ENCODE measurements at places on chromosomes 2 and 18.

DNA sequence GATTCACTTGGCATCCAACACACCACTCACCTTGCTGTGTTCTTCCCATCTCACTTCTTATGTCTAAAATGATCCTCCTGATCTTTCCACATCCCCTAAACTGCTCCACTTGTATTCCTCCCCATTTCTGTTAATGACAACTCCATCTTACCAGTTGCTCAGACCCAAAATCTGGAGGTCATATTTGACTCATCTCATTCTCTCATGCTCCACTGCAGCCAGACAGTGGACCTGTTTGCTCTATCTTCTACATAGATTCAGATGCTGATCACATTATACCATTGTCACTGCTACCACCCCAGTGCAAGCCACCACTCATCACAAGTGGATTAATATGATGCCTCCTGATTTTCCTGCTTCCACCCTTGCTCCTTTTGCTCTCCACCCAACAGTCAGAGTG, 7.9 kb upstream of the NABP1 start:
- DNase-seq, result no peak

GRCh38 chr2:8642366-8643068, 39.3 kb upstream of the ID2 start:
- no peak for DNase-seq

- no peak for DNase-seq
Measured at GRCh38 chr2:138078153-138078552, 113.9 kb downstream of the HNMT start.

- DNase-seq, result no peak
Measured at GRCh38 chr2:127572841-127573240, 37.4 kb downstream of the MYO7B start.

DNA sequence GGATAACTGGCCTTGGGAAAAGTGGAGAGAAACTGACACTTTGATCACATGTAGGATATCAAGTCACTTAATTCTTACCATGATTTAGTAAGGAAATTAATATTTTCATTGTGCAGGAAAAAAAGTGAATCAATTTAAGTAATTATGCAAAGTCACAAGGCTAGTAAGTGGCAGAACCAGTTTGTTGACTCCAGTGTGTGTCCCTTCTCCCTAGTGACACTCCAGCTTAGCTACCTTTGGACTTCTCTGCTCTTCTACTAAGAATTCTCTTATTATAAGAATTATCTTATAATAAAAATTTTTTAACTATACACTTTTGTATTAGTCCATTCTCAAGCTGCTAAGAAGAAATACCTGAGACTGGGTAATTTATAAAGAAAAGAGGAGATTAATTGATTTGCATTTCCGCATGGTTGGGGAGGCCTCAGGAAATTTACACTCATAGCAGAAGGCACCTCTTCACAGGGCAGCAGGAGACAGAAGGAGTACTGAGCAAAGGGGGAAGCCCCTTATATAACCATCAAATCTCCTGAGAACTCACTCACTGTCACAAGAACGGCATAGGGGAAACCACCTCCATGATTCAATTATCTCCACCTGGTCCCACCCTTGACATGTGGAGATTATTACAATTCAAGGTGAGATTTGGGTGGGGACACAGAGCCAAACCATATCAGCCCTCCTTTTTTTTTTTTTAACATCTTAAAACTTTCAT, 13.6 kb downstream of the COL4A4 start:
- DNase-seq, result no peak

- no peak for DNase-seq
Measured at GRCh38 chr2:174608866-174609214, 11.2 kb upstream of the WIPF1 start.

DNA sequence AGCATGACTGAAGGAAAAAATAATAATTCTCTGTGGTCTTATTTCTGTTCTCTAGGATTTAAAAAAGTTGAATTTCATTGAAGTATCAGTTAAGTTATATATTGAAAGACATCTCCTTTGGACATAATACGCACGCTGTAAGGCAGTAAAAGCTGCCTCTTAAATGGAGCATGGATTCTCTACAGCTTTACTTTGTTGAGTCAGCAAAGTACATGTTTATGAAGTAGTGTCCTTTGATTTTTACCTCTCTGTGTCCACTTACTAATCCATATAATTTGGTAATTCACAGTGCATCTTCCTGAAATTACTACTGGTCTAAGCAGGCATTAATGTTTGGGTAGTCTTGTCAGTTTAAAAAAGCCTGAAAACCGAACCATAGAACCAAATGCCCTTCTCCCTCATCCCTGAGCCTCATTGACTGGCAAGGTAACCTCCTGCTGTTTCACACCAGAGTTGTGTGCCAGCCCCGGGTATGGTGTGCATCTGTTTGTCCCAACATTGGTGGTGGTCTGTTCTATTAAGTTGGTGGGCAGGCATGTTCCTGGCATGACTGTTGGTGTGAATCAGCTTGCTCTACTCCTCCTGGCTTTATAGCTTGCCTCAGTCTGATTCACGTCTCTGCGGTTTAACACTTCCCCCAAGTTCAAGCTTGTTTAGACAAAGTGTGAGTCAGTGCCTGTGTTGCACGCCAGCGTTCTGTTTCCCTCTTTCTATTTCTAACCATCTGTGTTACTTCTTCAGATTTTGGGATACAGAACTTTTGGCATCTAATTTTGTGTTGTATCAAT, 71.0 kb upstream of the ITM2C start:
- peak; percentile 61 for DNase-seq

- DNase-seq, result no peak
Measured at GRCh38 chr2:144507441-144508171, 12.3 kb downstream of the ZEB2 start.

GRCh38 chr18:474416-474815, 26.1 kb downstream of the COLEC12 start:
- DNase-seq, result no peak

DNA sequence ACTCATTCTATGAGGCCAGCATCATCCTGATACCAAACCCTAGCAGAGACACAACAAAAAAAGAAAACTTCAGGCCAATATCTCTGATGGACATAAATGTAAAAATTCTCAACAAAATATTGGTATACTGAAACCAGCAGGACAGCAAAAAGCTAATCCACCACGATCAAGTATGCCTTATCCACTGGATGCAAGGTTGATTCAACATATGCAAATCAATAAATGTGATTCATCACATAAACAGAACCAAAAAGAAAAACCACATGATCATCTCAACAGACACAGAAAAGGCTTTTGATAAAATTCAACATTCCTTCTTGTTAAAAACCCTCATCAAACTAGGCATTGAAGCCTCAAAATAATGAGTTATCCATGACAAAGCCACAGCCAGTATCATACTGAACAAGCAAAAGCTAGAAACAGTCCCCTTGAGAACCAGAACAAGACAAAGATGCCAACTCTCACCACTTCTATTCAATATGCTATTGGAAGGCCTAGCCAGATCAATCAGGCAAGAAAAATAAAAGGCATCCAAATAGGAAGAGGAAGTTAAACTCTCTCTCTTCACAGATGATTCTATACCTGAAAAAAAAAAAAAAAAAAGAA, 45.3 kb downstream of the RTTN start:
- DNase-seq, result no peak

GRCh38 chr18:2998644-2999043, 14.3 kb downstream of the LPIN2 start:
- no peak for DNase-seq

DNA sequence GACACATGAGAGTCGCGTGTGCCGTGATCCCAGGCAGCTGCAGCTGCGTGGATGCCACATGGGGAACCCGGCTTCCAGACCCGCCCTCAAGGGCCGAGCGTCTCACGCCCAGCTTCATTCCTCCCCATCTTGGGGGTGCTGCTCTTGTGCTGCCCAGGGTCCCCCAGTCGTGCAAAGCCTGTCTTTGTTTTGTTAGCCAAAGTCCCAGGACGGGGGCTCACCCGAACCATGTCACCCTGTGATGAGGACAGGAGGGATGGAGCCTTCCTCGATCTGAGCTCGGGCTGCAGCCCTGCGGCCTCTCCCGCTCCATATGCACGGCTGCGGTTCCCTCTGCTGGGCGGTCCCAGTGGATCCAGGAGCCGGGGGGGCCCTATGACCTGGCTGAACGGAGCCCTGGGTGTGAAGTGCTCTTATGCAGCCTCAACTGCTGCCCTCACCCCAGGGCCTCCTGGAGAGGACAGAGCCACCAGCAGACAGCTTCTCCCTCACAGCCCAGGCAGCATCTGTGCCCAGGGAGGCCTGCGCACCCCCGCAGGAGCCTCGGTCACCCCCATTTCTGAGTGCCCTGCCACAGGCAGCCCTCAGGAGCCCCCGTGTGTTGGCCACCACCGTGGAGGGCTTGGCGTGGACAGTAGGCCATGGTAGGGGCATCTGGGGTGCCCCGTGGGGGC, 99.0 kb upstream of the CTDP1 start:
- DNase-seq, result no peak

All from activated naive CD4-positive, alpha-beta T cell treated with anti-CD3 and anti-CD28 coated beads, Interleukin-2, amount 50 U/mL, for 16 hours (primary cell).